Smooth muscle cell of bladder (primary cell): ENCODE measurements at places on chromosomes 3 and 15. TPM values are rescaled to one million over a fixed set of nuclear protein-coding genes. Genes with fewer than 3 reads are reported as not detected.

The TMEM43 gene
- total RNA-seq: 65.6 and 77.8 TPM in 2 replicates

The NEK11 gene
- 4.7 and 6.1 TPM in 2 replicates for total RNA-seq

The HES1 gene
- 3.3 and 5.5 TPM in 2 replicates for total RNA-seq

The GRM2 gene
- under 0.01 TPM in 1 of 2 replicates, not detected in the other for total RNA-seq

The NANOGP8 gene
- total RNA-seq: 0.14 TPM in 1 of 2 replicates, not detected in the other
